ENCODE measurements at places on chromosomes 4 and X.

GRCh38 chr4:78652282-78652876, 100.8 kb downstream of the ANXA3 start:
- DNase-seq, result no peak

- DNase-seq, result no peak
These were observed 87.7 kb upstream of the SRD5A3 start for GRCh38 chr4:55258152-55258865.

DNA sequence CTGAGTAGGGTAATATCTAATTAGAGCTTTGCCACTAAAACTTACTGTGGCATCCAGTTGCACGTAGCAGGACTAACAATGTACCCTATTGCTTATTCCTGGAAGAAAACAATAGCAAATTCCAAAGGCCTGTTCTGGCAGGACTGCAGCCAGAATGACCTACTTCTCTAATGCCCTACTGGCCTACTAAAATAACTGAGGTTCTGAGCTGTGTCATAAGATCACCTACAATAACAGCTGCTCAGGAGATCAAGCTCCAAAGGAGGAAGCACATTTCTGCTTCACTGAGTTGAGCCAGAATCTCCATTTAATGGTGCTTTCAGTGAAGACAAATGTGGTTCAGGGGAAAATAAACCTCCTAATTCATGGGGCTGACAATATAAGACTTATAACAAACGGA, 42.2 kb upstream of the CXCL8 start:
- peak; percentile 20 for DNase-seq

DNA sequence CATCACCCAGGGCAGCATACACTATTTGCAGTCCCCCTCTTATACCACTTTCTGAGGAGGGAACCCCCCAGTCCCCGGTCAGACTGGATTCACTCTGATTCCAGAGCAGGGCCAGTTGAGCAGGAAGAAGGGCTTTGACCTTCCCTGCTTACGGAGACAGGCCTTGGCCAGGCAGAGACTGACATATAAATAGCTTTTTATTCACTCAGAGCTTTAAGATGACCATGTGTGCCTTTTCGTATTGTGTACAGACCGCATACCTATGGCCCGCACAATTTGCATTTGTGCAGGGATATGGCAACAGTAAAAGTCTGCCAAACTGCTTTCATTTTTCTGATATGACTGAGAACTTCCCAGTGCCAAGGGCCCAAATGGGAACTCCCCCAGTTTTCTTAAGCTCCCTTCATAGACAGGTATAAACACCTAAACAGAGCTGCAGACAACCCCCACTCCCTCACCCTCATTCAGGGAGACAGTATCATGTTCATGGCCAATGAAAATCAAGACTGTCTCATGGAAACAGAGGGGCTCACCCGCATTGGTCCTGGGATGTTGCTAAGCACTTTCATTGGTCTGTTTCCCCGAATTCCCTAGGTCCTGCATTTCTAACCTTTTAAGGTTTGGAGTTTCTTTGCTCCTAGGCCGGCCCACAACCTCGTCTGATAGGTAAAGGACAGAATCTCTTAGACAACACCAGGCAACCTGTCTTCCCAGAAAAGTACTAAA, 86.0 kb downstream of the RTL5 start:
- no peak for DNase-seq

DNA sequence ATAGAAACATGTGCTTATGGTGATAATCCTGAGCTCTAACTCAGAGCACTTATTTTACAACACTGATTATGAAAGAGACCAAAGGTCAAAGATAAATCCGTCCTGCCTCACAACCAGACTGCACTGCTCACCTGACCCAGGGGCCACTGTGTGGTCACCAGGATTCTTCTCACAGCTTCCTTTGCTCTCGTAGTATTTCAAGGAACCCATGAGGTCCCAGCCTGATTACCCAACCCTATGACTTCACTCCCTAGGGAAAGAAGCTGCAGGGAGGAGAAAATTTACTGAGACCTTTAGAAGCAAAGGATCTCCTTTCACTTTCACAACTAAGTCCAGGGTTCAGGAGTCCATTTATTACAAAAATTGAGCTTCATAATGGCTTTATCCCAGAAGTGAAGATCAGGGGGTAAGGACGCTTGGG, 9.6 kb downstream of the SLC25A5 start:
- no peak for DNase-seq

- no peak for DNase-seq
These were observed 113.9 kb downstream of the NYX start for GRCh38 chrX:41561045-41561444.

DNA sequence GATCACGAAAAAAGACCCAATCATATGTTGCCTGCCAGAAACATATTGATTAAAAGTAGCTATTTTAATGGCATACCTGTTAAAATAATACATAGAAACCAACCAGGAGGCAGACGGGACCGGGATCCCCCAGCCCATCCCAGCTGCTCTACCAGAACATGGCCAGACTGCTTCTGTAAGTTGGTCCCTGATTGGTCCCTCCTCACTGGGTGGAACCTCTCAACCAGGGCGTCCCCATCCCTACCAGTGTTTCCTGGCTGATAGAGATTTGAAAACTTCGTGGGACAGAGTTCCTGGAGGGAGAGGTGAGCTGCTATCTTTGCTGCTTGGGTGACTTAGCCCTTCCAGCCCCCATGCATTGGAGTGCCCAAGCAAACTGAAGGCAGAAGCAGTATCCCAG, 256.2 kb downstream of the TRAM1L1 start:
- DNase-seq, result no peak

GRCh38 chr4:76644831-76645485, 209.9 kb downstream of the SHROOM3 start:
- no peak for DNase-seq

GRCh38 chrX:34350561-34351335, 218.6 kb upstream of the FAM47A start:
- no peak for DNase-seq

GRCh38 chr4:629915-630641, 4.7 kb downstream of the PDE6B start:
- no peak for DNase-seq

GRCh38 chrX:3599802-3600430, 113.5 kb downstream of the PRKX start:
- no peak for DNase-seq

- DNase-seq, result no peak
These were observed 270.2 kb downstream of the TLL1 start for GRCh38 chr4:166143227-166143626.

GRCh38 chrX:100615005-100615404, 21.6 kb downstream of the TSPAN6 start:
- DNase-seq, result no peak

GRCh38 chrX:139831675-139832456, 101.0 kb downstream of the ATP11C start:
- no peak for DNase-seq

- DNase-seq, result no peak
These were observed 191.0 kb downstream of the AFF2 start for GRCh38 chrX:148691456-148691855.

DNA sequence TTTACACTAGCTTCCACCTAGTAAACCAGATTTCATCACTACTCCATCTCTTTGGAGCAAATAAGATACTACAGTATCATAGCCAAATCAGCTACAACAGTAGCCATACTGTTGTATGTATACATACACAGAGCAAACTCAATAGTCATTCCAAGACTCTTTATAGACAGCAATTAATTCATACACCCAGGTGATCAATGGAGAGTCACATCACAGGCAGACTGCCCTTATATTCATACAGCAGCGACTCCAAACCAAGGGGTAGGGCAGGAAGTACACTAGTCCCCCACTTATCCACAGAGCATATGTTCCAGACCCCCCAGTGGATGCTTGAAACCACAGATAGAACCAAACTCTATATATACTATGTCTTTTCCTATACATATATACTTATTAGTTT, 76.6 kb downstream of the FBXW7 start:
- DNase-seq, result no peak

DNA sequence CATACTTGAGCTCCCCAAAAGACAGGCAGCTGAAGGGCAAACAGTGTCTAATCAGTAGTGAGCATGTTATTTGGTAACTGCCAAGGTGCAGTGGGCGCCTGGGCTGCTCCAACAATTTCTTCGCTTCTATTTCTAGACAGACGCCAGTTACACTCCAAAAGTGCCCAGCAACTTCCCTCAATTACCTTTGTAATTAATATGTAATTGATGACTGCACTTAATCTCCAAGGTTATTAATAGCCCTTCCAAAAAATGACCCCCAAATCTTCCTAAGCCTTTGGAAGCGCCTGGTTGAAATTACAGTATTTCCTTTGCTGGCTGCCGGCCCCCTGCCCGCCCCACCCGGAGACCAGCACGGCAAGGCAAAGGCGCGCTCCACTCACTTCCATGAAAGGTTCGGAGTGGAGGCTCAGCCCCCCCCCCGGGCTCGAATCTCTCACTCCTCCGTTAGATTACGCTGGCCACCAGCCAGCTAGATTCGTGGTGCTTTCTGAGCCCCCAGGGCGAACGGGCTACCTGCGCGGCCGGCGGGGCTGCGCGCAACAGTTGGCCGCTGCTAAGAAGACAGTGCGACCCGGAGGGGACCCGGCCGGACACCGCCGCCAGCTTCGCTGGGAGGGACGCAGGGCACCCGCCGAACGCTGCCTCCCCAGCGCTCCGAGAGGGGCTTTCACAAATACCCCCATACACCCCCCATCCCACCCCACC, 1.9 kb downstream of the GPC4 start:
- DNase-seq, result no peak

DNA sequence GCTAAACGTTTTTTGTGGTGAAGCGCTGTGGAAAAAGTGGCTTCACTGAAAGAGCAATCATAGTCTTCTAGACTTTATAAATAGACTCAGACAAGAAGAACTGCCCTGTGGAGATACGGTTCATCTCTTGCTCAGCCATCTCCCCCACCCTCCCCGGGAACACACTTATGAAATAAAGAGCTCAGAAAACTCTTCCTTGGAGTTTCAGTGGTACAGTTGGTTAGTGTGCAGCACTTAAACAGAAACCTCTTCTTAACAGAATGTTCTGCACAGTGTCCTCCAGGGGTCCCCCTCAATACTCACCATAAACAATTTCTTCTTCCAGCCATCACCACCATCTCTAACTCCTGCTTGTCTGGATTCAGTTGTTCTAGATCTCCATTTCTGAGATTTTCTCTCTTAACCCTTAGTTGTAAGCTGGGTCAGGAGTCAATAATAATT, 313.0 kb downstream of the ARHGAP10 start:
- DNase-seq, result no peak

DNA sequence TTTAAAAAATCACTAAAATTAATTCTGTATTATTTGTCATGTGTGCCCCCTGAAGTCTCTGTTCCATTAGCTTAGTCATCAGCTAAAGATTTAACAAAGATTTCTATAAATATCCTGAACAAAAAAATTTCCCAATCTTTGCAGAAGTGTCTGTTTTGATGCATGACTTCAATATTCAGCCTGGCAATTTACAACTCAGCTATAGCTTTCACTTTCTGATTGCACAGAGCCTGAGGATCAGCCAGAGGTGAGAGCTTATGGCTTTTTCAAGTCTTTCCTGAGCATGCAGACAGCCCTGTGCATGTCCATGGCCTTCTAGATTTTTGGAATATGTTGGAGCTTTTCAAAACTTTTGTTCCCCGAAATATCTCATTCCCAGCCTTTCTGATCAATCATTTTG, 420.1 kb downstream of the ZNF674 start:
- no peak for DNase-seq

- no peak for DNase-seq
These were observed 6.2 kb upstream of the CXCL13 start for GRCh38 chr4:77599378-77599777.

DNA sequence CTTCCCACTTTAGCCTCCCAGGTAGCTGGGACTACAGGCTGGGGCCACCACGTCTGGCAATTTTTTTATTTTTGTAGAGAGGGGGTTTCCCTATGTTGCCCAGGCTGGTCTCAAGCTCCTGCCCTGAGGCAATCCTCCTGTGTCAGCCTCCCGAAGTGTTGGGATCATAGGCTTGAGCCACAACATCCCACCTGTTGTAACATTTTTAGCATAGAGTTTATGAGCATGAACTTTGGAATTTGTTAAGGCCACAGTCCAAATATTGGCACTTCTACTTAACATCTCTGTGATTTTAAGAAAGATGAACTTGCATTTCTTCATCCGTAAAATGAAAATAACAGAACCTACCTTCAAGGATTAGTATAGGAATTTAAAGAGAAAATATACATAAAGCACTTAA, 445.6 kb downstream of the IQCM start:
- DNase-seq, result no peak

DNA sequence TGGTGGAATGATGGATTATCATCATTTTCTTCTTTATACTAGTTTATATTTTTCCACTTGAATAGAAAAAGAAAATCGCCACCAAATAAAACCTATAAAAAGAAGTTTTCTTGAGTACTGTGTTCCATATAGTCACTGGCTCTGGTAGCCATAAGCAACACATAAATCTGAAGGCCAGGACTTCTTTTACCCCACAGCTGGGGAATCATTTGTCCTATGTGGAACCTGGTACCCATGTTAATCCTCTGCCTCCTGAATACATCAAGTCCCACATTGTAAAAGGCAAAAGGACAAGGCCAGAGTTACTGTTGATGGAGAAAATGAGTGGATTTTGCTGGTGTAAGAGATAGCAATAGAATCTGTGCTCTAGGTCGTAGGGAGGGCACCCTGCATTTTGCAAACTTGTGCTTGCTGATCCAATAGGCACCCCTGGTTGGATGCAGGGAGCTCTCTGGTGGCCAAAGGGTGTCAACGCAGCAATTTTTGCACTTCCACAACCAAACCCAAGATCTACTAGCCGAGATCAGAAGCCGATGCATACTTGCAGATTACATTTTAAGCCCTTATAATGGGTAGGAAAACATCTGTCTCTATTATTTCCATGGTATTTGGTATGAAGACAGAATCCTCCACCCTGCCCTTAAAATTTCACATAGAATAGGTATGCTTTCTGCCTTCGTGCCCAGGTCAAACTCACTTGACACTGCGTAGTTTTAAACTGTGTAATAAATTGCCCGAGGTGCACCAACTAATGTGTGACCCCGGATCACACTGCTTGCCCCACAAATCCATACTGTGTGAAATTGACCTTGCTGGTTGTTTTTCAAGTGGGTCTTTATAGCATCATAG, 146.2 kb upstream of the SCML1 start:
- peak; percentile 57 for DNase-seq

GRCh38 chrX:48616576-48616975, 19.3 kb downstream of the WDR13 start:
- no peak for DNase-seq

DNA sequence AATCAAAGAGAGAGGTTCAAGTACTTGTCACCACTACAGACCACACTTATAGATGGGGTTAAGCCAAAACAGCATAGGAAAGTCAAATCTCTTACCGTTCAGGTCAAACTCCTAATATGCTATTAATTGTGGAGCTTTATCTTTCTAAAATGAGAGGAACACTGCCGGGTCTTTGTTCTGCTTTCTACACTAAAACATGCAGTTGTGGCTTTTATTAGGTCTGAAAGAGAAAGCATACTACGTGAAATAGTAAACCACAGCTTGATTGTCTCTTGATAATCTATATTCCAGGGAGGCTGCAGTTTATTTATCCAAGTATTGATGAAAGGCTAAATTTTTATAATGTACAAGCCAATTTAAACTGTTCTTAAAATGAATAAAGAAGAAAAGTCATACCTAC, 12.3 kb upstream of the INPP4B start:
- no peak for DNase-seq

GRCh38 chrX:40734971-40735324, 394 bp downstream of the MED14 start:
- DNase-seq, result peak; percentile 10

All from renal cortex interstitium (tissue), 15 donors.